ENCODE measurements at places on chromosomes 3 and 15.

DNA sequence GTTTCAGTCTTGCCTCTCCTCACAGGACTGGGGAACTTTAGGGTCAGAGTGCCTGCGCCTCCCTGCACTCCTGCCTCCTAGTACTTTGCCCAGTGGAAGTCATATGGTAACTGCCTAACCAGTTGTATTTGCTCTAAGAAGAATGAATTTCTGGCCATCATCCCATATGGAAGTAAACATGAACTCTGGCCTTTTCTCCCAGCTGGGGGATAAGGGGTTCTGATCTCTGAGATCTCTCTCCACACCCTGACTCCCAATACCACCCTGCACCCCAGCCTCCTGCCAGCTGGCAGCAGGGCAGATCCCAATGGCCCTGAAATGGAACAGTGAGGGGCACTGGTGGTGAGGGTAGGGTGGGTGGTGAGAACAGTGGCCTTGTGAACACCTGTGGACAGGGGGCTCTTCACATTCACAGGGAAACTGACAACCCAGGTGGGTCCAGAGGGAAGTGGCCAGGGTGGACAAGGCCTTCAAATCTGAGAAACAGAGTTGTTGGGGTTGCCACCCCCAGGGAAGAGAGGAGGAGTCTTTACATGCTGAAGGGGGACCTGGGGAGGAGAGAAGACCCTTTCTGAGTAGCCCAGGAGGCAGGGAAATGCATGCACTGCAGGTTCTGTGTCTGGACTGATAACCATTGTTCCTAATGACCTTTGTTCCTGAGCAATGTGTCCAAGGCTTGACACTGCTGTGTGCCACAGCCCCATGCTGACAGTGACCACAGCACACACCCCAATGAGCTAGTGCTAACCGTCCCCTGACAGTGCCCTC lies 36.9 kb downstream of the RHCG start:
- no peak for DNase-seq

DNA sequence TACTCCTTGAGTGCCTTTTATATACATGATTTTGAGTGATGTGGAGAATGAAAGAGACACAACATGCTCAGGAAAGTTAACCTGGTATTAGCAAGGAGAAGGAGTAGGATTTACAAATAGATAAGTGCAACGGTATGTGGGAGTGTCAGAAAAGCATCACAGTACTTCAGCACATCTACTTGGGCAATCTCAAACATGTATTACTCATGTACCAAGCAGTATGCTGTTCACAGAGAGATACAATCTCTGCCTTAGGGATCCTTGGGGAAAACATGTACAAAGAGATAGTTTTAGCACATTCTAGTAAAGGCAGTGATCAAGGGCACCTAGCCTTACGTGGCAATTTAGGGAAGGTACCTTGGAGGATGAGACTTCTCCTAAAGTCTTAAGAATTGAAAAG lies 146.5 kb downstream of the FILIP1L start:
- no peak for DNase-seq

DNA sequence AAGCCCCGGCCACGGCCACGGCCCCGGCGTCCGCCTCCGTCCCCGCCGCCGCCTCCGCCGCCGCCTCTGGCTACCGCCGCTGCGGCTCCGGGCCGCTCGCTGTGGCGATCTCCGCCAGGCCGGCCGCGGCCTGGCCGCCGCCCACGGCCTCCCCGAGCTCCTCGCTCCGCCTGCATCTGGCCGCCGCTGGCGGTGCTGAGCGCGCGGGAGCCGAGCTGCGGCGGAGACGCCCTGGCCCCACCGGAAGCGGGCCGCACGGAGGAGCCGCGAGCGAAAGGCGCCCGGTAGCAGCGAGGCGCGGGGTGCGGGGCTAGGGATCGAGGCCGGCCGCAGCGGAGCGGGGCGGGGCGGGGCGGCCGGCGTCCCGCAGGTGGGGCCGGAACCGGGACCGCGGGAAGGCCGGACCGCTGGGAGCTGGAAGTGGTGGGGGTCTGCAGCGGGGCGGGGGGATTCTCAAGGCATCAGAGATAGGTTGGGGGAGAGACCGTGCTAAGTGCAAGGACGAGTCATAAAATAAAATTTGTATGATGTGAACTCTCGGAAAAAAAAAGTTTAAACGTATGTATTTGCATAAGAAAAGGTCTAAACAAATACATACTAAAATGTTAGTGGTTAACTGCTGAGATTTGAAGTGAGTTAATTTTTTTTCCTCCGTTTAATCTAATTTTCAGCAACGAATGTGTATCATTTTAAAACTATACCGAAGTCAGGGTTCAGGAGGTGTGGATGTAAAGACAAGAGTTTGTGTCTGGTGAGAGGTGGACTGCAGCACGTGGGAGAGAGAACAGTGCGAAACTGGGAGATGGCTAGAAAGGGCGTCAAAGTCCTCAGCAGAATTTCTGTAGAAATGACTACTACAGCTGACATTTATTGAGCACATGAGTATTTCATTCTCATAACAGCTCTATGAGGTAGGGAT lies at the start of gene AVEN:
TSS of gene AVEN (minus strand) at position 334 of the 919 bp plus-strand sequence. CDS start at position 176, 158 bp downstream.
- peak; percentile 48 for DNase-seq

- no peak for DNase-seq
Observed at GRCh38 chr15:74584779-74585178, 30.9 kb upstream of the CLK3 start.

- DNase-seq = no peak
Observed at GRCh38 chr15:44015545-44016305, 179.3 kb downstream of the FRMD5 start.

DNA sequence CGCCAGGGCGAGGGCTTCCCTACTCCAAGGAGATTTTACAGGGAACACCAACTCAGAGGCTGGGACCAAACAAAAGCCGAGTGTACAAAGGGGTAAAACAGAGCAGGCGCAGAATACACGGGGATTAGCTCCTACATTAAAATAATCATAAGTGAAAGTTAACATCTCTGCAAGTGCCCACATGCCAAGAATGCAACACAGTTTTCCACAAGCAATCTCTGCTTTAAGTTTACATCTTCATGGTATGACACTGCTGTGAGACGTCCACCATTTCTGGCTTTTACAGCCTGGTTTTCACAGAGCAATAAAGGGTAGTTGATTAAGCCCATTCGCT lies 500 bp upstream of the VGLL3 start:
- no peak for DNase-seq

- DNase-seq = no peak
Observed at GRCh38 chr3:123926396-123926795, 34.6 kb downstream of the CCDC14 start.

DNA sequence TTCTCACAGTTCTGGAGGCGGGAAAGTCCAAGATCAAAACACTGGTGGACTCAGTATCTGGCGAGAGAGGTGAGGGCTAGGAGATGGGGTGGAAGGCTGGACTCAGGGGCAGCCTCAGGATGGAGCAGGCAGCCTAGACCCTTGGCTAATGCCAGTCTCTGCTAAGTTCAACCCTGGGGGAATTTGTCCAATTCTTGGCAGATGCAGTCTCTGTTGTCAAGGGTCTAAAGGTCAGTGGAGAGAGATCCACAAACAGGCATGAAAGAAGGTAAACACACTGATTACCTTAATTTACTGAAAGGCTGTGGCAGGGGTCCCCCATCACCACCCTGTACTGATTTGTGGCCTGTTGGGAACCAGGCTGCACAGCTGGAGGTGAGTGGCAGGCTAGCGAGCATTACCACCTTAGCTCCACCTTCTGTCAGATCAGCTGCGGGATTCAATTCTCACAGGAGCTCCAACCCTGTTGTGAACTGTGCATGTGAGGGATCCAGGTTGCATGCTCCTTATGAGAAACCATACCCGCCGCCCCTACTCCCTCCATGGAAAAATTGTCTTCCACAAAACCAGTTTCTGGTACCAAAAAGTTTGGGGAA lies 32.5 kb upstream of the RHCG start:
- no peak for DNase-seq
